ENCODE measurements at places on chromosomes 11 and 22.
A peak's percentile ranks its signal among the peaks of the same experiment; 100 is the strongest.

- no peak for DNase-seq
These were observed 11.1 kb upstream of the OR56B4 start for GRCh38 chr11:6096417-6096816.

DNA sequence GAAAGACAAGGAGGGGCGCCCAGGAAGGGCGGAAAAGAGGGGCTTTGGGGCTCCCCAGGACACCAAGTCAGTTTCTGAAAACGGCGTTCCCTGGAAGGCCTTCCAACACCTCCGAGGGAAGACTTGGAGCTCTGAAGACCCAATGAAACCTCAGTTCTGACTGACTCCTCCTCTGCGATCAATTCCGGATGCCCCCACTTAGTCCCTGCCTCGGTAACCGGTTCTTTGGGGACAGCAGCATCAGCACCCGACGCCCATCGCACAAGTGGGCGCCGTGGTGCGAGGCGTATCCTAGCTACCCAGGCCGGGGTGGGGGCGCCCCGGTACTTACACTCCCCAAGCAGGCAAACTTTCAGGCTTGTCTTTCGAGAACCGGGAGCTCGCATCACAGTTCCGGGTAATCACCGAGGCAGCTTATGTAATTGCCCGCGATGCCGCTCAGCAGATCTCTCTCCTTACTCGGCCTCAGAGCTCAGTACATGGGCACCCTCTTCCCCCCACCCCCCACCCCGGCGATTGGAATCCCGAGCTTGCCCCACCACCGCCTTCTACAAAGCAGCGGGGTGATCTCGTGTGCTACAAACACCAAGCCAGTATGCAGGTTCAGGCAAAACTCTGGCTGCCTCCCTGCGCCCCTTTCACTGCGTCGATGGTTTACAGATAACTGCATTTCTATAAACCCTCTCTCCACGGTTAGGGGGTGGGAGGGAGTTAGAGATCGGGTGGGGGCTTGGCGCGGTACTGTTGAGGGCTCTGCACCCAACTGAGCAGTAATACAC lies 2.0 kb downstream of the TENM4 start:
- DNase-seq: no peak

DNA sequence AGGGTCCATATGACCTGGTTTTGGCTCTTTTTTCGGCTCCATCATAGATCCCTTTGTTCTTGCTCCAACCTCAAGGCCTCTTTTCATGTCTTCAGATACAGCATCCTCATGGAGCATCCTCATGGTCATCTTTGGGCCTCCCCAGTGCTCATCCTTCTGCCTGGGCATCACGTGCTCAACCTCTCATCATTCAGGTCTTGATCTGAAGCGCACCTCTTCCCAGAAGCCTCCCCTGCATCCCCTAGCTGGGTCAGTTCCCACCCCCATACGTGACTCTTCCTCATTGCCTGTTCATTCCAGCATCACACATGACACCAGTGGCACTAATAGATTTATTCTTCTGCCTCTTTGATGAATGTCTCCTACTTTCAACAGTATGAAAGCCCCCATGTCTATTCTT lies 192.2 kb downstream of the MIAT start:
- DNase-seq: no peak

GRCh38 chr22:38097557-38098409 lies 12.7 kb downstream of the BAIAP2L2 start:
- DNase-seq: no peak

- no peak for DNase-seq
These were observed 27.5 kb downstream of the MOV10L1 start for GRCh38 chr22:50117168-50117762.

GRCh38 chr11:131064373-131064991 lies 148.2 kb upstream of the SNX19 start:
- peak; percentile 29 for DNase-seq

DNA sequence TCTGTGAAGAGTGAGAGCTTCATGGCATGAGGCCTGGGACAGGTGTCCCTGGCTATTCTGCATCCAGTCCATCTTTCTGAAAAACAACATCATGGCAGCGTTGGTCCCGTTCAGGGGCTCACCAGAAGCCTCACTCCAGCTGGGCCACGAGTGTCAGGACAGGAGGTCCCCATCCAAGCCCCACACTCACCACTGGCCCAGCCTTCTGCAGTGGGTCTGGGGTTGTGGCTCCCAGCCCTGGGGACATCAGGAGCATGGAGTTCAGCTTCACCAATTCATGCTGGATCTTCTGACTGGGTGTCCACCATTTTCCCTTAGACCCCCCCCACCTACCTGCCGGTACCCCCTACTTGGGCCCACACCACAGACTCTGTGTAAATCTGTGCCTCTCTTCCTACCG lies 400.3 kb downstream of the BRD1 start:
- no peak for DNase-seq

DNA sequence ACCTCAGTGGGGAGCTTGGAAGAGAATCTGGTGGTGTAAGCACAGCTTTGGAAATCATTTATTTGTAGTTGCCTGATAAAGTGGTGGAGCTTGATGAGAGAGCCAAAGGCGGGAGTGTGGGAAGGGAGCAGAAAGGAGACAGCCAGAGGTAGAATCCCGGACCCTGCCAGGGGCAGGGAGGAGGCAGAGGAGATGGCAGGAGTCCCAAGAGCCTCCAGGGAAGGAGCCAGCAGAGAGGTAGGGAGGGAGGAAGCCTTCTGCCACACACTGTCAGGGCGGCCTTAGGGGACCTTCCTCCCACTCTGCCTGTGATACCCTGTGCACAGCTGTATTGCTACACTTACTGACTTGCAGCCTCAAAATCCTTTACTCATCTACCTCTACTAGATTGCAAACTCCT lies 15.4 kb downstream of the SCUBE2 start:
- DNase-seq: no peak

GRCh38 chr22:35544827-35545226 lies 4.2 kb downstream of the RASD2 start:
- no peak for DNase-seq

GRCh38 chr11:120985718-120986569 lies 38.0 kb upstream of the TBCEL start:
- DNase-seq: no peak

GRCh38 chr11:107859459-107860239 lies 1.1 kb upstream of the SLC35F2 start:
- DNase-seq: no peak

DNA sequence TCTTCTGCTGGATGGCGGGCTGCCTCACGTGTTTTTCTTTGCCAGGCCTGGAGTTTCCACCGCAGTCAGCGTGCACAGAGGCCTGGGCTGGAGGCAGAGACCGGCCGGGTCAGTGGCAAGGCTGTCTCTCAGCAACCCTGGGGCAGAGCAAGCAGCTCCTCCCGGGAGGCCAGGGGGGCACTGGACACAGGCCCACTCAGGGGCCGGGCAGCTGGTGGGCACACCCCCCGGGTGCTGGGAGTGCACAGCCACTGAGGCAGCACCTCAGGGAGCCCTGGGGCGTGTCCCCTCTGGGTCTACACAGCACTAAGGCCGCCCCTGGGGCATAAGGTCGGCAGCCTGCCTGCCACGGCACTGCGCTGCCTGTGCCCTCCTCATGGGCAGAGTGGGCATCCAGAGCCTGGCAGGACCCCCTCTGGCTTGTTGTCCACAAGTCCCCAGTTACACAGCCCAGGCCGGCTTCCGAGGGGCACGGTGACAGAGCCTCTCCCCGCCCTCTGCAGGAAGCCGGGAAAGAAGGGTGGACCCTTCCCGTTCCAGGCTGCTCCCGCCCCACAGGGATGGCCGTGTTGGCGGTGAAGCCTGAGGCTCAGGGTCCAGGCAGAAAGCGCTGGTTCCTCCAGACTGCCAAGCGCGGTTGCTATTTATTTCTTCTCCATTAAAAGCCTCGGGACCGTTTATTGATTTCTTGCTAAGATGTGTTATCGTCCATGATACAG lies 18.5 kb upstream of the TH start:
- DNase-seq: no peak

GRCh38 chr11:100536979-100537378 lies 150.1 kb upstream of the ARHGAP42 start:
- no peak for DNase-seq

DNA sequence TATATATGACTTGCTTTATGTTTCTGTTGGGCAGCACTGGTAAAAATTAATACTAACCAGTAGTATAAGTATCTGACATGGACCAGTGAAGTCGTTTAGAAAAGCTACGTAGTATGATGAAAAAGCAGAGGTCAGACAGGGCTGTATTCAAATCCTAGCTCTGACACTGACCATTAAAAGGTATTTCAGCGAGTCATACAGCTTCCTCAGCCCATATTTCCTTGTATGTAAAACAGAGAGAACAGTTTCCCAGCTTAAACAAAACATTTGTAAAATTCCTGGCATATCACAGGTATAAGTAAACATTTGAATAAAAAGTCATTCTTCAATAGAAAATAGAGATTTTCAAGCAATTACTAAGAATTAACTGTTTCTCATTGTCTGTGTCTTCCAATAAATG lies 4.2 kb downstream of the NOX4 start:
- DNase-seq: no peak

DNA sequence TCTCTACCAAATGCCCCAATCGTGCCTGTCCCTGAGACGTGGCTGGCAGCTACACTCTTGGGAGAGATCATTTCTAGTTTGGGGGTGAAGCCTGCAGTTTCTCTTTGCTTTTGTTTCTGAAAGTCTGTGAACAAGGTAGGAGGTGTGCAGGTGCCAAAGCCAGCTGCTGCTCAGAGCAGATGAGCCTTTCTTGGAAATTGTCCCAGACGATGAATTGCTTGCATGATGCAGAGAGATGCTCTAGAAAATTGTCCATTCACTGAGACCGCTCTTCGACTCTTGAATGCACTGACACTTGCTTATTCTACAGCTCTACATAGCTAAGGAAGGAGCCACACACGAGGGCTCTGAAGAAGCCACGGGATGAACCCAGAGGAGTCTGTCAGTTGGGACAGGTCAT lies 225.6 kb upstream of the E2F8 start:
- DNase-seq: no peak

DNA sequence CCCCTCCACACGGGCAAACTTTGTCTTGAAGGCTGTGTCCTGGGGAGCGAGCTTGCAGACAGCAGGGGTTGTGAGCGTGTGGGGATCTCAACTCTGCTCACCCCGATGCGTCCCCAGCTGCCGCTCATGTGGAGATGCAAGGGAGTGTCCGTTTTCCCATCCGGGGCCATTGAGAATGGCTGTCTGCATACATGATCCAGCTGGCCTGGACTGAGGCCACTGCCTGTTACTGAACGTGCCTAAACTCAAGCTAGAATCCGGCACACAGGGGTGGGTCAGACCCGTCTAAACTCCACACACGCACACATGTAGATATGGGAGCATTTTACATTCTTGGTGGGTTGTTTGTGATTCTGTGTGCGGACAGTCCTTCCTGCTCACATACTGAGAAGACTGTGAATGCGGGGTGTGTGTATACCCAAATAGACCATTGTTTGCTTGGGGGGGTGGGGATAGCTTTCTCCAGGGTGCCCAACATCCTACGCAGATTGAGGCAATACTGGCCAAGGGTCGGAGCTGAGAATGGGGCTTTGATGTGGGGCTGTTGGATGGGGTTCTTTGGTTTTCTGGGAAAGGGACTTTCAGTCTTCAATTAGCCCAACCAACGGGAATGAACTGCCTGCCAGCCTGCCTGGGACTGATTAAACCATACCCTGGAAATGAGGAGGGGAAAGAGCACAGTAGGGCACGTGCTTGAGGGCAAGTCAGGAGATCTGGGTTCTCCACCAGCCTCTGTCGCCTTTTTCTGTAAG lies 60.4 kb downstream of the ST3GAL4 start:
- DNase-seq: no peak

DNA sequence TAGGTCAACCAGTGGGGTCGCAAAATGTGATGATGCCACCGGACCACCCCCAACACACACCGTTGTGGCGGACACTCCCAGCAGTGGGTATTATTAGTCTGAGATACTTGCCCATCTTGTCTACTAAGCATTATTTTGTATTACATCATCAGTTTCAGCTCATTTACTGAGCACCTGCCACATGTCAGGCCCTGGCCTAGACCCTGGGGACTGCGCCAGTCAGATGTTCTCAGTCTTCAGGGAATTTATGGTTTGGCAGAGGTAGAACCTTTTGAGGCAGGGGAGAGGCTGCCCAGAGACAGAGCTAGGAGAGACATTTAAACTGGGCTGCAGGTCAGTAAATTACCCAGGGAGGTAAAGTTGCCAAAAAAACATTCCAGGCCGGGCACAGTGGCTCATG lies 43.1 kb upstream of the GCAT start:
- no peak for DNase-seq

GRCh38 chr11:8206251-8207079 lies 37.6 kb upstream of the RIC3 start:
- DNase-seq: no peak

GRCh38 chr11:132242632-132243031 lies 872.2 kb downstream of the NTM start:
- DNase-seq: no peak

GRCh38 chr11:82701847-82702520 lies 31.7 kb downstream of the FAM181B start:
- DNase-seq: peak; percentile 4

- DNase-seq: no peak
These were observed 944.3 kb downstream of the BRD1 start for GRCh38 chr22:48883211-48883960.

DNA sequence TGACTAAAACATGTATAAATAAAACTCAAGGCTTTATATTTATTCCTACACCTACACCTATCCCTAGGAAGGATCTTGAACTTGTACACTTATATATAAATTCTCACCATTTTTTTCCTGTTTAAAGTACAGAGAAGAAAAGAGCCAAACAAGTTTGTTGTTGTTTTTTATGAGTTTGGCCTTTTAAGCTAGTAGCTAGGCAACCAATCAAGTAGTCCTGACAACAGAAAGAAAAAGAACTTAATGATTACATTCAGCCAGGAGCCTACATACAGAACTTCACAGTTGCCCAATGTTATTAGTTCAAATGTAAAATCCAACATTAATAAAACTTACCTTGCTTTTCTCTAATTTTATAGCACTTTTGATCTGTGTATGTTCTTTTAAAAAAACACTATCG lies 316.2 kb downstream of the SOX6 start:
- DNase-seq: no peak
